ENCODE measurements at places on chromosomes 3 and 15.

- DNase-seq, result no peak
Measured at GRCh38 chr3:41131224-41131623, 68.1 kb upstream of the CTNNB1 start.

DNA sequence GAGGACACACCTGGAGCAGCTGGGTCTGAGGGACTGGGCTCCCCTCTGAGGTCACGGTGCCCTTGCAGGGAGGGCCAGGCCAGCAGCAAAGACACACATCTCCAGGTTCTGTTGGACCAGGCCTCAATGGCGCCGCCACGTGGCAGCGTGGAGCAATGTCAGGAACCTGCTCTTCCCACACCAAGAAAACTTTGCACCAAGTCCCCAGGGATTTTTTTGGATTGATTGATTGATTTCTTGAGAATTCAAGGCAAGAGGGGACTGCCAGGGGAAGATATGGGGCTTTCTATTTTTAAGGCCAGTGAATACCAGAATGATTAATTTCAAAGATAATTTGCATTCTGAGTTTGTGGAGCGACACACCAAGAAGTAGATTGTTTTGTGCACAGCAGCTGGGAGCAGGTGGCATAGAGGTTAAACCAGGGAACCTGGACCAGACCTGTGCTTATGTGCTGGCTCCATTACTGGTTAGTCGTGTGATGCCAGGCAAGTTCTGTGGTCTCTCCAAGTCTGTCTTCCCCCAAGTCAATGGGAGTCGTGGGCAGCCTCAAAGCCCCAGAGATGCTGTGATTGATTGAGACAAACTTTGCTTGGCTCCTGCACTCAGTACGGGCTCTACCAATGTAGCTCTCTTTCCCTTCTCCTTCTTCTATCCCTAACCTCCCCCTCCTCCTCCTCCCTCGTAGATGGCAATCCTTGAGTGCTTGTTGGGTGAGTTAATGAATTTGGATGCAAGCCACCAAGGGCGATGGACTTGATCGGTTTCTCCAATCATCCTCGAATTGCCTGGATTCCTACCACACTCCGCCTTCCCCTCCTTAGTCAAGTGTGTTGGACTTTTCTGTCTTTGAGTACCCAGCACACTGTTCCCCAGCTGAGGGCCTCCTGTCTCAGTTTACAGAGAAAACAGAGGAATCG, 96.2 kb upstream of the TRPM1 start:
- no peak for DNase-seq

DNA sequence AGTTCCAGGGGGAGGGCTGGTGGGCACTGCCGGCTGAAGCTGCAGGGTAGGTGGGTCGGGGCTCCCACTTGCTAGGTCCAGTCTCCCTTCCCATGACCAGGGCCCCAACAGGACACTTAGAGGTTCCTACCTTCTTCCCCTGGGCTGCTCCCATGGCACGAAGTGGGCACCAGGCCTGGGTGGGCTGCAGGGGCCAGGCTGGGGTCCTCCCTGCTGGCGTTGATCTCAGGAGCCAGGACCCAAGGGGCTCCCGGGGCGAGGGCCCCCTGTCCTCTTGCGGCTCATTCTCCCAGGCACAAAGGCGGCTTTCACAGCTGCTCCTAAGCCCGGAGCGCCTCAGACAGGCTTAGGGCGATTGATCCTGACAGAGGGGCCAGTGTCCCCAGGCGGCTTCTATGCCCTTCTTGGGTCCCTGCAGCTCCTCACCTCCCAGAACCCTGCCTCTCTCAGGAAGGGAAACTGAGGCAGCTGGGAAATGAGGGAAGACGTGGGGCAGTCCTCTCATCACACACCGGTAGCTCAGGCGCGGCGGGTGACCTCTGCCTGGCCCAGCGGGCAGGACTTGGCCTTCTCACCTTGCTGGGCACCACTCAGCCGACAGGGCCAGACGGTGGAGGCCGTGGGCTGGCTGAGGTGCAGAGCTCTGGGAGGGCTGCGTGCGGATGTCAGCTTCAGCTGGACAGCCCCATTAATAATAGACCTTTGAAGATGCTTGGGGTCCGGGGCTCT, 39.6 kb downstream of the FAM3D start:
- no peak for DNase-seq

DNA sequence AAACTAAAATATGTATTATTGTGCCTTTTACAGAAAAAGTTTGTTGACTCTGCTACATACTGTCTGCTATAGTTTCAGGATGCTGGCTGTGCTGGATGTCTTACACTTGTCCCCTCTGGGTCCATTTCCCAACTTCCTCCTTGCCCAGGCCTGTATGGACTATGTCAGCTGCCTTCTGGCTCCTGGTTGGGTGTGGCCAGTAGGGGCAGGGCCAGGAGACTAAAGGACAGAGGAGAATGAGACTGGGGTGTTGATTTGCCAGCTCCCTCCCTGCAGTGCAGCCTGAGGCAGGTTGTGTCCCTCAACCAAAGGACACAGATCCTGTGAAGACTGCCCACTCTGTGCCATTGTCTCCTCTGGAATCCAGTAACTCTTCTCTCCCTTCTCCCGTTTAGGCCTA, 90.6 kb upstream of the UBE2E2 start:
- DNase-seq, result no peak

DNA sequence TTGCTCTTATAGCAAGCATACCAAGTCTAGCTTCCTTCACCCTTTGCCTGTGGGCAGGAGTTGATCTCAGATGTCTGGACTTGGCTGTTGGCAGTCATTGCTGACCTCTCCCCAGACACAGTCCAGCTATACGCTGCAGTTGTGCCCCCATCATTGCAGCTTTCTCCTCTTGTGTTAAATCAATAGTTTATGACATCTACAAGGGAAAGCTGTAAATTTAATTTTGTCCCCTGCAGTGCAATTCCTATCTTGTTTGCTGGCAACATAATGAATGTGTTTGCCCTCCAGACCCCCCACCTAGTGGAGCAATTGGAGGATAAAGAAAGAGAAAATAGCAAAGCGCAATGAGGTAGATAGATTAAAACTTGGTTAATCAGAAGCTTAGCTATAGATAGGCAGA, 280.2 kb downstream of the LSAMP start:
- no peak for DNase-seq

DNA sequence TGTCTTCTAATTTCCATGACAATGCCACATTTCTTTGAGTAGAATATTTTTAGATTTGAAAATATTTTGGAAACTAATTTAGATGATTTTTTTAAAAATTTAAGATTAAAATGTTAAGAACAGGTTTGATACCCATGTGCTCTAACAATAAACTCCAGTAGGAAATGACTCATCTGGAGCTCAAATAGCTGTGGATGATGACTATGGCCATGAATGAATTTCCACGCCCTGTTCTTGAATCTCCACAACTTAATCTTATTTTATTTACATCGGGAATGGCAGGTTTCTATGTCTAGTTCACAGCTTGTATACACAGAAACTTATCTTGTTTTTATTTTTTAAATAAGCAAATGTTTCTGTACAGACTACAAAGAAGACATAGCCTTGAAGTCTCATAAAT, 726.8 kb downstream of the NAALADL2 start:
- DNase-seq, result no peak

GRCh38 chr3:70615286-70615685, 302.8 kb upstream of the MDFIC2 start:
- no peak for DNase-seq
